Aorta (tissue), 5 donors: ENCODE measurements at places on chromosomes 5 and 9. TPM values are rescaled to one million over a fixed set of nuclear protein-coding genes. Genes with fewer than 3 reads are reported as not detected.

SLC6A7 gene
- polyA plus RNA-seq: 0.41 TPM

PCAT7 gene
- 0.28 TPM for polyA plus RNA-seq

LRRC70 gene
- polyA plus RNA-seq: 2.5 TPM

SCGB3A2 gene
- polyA plus RNA-seq: 2.0 TPM

URM1 gene
- 24.7 TPM for polyA plus RNA-seq

MELK gene
- not detected for polyA plus RNA-seq

PCDHB3 gene
- polyA plus RNA-seq: 0.25 TPM

DNAJC18 gene
- 4.3 TPM for polyA plus RNA-seq

PAM gene
- 382 TPM for polyA plus RNA-seq

GLRA1 gene
- not detected for polyA plus RNA-seq

IL9 gene
- polyA plus RNA-seq: not detected

KCNT1 gene
- not detected for polyA plus RNA-seq

TAF11L10 gene
- not detected for polyA plus RNA-seq
